Activated CD4-positive, alpha-beta memory T cell treated with anti-CD3 and anti-CD28 coated beads for 36 hours (primary cell): ENCODE measurements at places on chromosomes 16 and 17. TPM values are rescaled to one million over a fixed set of nuclear protein-coding genes. Genes with fewer than 3 reads are reported as not detected.

DNA sequence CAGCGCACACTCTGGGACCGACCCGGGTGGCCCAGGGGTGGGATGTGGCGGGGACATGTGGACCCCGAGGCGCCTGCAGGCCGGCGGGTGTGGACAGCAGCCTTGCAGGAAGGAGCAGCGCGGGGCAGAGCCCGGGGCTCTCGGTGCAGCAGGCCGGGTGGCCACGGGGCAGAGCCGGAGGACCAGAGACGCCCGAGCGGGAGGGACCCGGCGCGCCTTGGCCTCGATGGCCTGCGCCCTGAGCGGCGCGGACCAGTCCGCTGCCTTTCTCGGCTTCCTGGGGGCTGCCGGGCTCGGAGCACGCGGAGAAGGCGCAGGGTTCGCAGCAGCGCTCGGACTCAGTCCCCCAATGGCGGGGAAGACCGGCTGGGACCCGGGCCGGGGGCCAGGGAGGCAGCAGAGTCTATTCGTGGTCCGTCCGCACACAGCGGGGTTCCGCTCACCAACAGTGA, 43.4 kb downstream of the OSBPL7 start:
- DNase-seq = no peak

DNA sequence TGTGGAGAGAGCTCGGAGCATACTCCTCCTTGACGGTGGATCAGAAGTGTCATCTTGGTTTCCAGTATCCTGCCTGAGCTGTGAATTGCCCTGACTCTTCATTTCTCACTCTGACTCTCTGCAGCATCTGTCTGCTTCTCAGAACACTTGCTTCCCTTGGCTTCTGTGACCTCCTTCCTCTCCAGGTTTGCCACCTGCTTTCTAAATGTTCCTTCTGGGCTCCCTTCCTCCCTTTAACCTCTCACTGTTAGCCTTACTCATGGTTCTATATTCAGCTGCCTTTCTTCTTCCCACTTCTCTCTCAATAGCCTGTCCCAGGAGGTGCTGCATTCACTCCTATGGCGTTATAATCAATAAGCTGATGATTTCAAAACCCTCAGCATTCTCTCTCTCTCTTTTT, 11.2 kb upstream of the PRKAR1A start:
- DNase-seq = no peak

DNA sequence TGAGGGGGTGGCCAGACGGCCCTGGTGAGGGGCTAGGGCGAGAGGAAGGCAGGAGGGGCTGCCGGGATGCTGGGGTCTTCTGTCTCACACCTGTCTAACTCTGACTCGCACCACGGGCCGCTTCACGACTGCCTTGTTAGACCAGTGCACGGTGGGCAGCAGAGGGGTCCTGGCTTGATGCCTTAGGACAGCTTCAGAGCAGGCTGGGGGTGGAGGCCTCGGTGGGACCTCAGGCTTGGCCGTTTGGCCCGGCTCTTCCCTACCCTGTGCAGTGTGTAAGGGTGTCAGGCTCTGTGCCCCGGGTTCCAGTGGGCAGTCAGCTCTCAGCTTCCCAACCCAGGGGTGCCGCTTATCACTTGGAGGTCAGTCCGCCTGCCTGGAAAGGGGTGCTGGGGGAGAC, 100.7 kb downstream of the OR1D5 start:
- DNase-seq = no peak

- DNase-seq = no peak
Observed at GRCh38 chr16:47848421-47849109, 307.2 kb downstream of the ABCC12 start.

The HOXB8 gene
- total RNA-seq = not detected

The CD19 gene
- not detected for total RNA-seq

DNA sequence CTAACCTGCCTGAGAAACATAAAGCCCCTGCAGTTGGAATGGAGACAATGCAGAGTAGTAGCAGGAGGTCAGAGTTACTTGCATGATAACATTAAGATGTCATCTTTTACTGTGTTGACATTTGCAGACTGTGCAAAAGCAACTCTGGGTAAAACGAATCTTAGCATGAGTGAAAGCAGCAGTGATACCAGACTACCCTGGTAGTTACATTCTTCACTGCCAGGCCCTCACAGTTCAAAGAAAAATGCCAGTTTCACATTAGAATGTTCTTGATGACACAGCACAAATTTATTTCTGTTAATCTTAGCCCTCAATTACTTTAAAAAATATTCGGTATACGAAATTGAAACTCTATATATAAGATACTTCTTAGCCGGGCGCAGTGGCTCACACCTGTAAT, 12.2 kb downstream of the MPHOSPH6 start:
- no peak for DNase-seq
